ENCODE measurements at places on chromosomes 1 and 21.

DNA sequence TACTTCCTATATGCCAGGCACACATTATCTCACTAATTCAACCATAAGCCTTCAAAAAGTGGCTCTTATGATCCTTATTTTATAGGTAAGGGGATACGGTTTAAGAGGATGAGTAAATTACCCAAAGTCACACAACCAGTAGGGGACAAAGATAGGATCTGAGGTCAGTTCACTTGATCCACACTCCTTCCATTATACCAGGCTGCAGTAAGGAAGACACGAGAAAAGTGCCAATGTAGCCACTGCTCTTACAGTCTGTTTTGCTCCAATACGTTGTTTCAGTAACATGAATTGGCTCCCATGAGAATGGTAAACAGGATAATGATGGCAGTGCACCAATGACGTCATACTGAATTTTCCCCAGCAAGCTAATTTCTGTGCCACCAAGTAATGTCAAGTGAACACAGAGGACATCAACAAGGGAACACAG, 15.4 kb upstream of the GUCA2A start:
- DNase-seq = no peak

DNA sequence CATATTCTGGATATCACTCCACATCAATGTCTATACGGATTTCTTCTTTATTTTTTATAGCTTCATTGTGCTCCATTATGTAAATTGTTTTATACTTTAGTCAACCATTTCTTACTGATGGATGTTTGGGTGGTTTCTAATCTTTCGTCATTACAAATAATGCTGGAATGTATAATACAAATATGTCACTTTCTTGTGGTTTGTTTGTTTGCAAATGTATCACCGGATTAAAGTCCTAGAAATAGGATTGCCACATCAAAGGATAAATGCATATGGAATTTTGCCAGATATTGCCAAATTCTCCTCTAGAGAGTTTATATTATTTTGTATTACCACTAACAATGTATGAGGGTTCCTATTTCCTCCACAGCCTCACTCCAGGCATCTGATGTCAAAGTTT, 48.7 kb upstream of the PRDM2 start:
- no peak for DNase-seq

DNA sequence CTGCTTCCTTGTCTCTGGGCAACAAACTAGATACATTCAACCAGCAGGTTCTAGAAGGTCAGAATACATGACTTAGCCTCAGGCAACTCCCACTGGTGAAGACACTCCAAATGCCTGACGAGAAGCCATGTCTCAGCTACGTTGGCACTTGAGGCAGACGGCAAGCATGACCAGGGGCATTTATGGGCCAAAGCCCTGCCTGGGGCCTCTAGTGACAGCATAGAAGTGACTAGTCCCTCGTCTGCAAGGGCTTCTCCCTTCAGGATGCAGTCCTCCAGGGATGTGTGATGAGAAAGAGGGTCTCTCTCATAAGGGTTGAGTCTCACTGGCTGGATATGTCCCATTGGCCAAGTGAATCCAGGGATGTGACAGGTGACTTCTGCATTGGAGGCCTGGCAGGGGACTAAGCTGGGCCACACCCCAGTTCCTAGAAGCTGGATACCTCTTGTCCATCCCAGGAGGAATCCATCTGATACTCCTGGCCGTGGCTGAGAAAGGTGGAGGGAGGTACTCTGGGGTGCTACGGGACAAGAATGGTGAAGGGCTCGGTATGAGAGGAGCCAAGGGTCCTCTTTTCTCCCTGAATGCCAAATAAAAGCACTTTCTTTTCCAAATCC, 148.6 kb upstream of the HMGB4 start:
- DNase-seq = no peak

- no peak for DNase-seq
Measured at GRCh38 chr1:38125837-38126520, 79.4 kb upstream of the POU3F1 start.

- no peak for DNase-seq
Measured at GRCh38 chr1:244106176-244106575, 55.1 kb downstream of the ZBTB18 start.

DNA sequence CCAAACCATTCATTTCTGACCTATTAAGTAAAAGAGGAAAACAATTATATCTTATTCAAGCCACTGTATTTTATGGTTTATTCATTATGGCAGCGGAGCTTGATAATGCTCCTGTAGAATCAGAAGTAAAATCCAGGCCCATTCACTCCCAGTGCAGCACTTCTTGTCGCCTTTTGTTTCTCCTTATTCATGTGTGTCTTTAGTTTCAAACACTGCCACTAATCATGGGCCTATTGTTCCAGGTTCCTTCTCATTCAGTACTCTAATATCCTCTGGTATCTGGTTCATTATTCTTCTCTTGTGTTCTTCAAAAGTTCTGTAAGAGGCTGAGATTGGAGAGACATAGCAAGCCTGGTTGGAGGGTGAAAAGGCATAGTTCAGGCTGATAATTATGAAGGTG, 218.3 kb downstream of the LRRIQ3 start:
- DNase-seq = no peak

DNA sequence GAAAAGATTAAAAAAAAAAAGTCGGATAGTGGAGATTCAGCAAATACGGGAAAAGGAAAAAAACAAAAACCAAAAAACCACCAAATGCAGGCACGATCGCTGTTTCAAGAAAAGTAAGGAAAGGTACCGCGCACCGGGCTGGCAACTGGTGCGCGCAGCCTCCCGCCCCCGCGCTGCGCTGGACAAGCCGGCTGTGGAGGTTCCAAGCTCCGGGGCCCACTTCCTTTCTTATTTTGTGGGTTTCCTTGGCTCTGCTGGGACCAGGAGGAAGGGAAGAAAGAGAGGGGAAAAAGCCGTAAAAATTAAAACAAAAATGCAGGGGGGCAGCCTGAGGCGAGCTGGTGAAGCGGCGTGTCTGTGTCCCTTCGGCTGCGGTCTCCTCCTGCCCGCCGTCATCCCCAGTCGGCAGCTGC, 233 bp downstream of the ADAMTS5 start:
- no peak for DNase-seq

DNA sequence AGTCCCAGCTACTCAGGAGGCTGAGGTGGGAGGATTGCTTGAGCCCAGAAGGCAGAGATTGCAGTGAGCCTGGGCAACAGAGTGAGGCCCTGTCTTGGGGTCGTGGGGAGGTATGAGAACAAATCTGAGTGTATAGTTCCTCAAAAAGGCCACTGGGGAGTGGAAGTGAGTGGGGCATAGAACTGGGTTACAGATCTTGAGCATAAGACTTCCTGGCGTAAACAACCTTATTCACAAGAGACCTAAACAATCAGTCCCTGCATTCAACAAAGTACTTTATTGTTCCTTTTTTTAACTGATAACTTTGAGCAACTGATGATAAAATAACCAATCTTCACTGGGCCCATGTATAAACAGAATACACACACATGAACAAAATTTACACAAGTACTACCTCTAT, 72.7 kb upstream of the MUTYH start:
- no peak for DNase-seq

DNA sequence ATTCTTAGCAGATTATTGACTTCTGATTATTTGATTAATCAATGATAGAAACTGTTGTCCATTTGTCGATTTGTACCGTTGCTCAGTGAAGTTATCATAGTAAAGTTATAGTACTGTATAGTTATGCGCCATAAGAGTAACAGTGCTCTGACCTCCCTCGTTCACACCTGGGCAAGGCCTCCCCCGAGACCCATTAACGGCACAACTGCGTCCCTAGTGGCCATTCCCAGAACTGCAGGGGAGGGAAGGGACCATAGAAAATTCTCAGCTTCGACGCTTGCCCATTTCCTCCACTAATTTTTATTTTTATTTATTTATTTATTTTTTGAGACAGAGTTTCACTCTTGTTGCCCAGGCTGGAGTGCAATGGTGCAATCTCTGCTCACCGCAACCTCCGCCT, 334.4 kb downstream of the DSCAM start:
- peak; percentile 25 for DNase-seq

DNA sequence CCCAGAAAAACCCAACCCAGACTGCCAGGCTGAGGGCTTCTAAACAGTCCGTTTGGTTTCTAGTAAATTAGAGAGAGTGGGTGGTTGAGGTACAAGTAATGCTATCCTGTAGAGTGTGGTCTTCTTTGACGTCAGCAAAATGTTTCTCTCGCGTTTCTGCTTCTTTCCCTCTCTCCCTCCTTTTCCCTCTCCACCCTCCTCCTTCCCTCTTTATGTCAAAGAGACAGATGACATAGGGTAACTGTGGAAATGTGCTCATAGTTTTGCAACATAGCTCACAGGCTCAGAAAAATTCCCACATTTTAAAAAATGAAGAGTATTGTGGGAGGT, 158.3 kb downstream of the TOMM20 start:
- DNase-seq = no peak

DNA sequence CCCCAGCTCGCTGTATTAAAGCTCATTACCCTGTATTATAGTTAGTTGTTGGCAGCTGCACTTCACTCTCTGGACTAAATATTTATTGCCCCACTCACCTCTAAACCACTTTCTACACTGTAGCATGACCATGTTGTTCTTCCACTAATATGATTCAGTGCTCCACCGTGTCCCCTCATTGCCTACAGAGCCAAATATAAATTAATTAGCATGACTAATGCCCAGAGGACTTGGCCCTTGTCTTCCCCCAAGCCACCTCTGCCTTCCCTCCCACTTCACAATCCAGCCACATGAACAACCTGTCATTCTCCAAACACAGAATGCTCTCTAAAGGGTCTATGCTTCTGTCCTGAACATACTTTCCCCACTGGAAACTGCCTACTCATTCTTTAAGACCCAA, 276.5 kb downstream of the PLPP3 start:
- DNase-seq = no peak

DNA sequence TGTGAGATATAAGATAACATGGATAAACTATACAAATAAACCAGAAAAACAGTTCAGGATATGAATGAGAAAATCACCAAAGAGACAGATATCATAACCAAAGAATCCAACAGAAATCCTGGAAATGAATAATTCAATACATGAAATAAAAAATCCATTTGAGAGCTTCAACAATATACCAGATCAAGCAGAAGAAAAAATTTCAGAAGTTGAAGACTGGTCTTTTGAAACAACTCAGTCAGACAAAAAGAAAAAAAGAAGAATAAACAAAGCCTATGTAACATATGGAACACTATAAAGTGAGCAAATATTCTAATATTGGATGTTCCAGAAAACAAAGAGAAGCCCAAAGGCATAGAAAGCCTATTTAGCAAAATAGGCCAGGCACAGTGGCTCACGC, 5.2 kb upstream of the KRTAP12-2 start:
- DNase-seq = no peak
